ENCODE measurements at places on chromosomes 13 and 19. TPM values are rescaled to one million over a fixed set of nuclear protein-coding genes. Genes with fewer than 3 reads are reported as not detected.
A peak's percentile ranks its signal among the peaks of the same experiment; 100 is the strongest.

GRCh38 chr19:45250832-45251451, at the start of gene MARK4:
TSS of gene MARK4 (plus strand) at chr19:45251271. CDS start at chr19:45251589, 318 bp downstream.
- DNase-seq: peak; percentile 72

DNA sequence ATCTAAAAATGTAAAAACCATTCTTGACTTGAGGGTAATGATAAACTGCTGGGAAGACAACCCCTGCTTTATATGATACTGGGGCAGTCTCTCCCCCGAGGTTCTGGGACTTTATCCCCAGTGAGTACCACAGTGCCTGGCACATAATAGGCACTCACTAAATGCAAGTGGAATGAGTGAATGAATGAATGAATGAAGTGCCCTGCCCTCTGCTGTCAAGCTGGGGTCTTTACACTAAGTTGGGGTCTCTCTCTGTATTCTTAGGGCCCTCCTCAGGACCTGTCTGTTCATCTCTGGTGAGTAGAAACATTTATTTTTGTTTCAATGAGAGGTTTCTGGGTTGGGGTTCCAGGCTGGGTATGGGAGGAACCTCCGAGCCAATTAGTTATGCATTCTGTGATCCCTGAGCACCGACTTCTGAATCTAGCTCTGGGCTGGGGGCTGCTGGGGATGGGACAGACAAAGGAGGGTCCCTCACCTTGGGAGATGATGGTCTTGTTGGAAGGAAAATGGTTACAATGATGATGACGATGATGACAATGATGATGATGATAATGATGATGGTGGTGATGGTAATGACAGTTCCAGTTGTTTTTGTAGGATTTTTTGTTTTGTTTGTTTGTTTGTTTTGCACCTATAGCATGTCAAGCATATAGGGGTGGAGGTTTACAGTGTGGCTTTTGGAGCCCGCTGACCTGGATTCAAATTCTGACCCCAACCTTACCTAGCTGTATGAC, 44.3 kb upstream of the ADGRE1 start:
- no peak for DNase-seq

The TMTC4 gene
- 9.5 TPM for total RNA-seq

GRCh38 chr13:57631596-57632275, at the start of gene PCDH17:
TSS of gene PCDH17 (plus strand) at chr13:57631744. CDS start at chr13:57632547, 803 bp downstream.
- DNase-seq: no peak

The TMEM255B gene
- total RNA-seq: 0.99 TPM

DNA sequence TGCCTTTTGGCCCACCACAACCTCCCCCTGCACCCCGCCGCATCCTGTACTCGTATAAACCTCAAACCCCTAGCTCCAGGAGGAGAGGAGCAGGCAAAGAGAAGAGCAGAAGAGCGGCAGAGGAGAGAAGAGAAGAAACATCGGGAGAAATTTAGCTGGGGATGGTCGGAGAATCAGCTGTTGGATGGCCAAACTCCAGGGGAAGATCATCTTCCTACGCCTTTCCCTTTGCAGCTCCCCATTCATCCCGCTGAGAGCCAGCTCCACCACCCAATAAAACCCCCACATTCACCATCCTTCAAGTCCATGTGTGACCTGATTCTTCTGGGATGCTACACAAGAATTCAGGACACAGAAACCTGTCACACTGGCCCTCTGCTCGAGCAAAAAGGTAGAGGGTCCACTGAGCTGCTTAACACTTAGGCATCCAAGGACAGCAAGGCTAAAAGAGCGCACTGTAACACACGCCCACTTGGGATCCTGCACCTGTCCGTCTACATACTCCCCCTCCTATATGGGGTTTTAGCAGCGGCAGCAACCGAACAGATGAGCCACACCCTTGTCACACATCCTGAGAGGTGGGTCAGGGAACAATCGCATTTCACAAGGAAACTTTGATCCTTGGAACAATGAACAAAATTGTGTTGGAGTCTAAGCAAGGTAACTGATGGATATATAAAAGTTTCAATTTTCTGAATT, 51.6 kb upstream of the MIR17HG start:
- no peak for DNase-seq

- peak; percentile 69 for DNase-seq
These were observed 33.8 kb upstream of the GARRE1 start for GRCh38 chr19:34220472-34221063.

DNA sequence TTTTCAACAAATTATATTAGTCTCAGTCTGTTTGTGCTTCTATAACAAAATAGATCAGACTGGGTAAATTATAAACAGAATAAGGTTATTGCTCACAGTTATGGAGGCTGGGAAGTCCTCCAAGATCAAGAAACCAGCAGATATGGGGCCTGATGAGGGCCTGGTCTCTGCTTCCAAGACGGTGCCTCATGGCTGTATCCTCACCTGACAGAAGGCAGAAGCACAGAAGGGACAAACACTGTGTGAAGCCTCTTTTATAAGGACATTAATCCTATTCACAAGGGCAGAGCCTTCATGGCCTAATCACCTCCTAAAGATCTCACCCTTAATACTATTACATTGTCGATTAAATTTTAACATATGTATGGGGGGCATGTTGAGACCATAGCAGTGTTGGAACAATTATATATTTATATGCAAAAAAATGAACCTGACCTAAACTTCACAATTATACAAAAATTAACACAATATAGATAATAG, 12.7 kb downstream of the F10 start:
- no peak for DNase-seq

All from sigmoid colon (tissue), 7 donors.